CD4-positive, alpha-beta T cell treated with Interleukin-12 subunit alpha and Interleukin-12 subunit beta, for 1 hour (primary cell): ENCODE measurements at places on chromosomes 2 and 18.

GRCh38 chr2:78992451-78992806 lies 33.1 kb upstream of the REG3G start:
- no peak for DNase-seq

GRCh38 chr2:9251154-9252001 lies 44.8 kb downstream of the ASAP2 start:
- DNase-seq: no peak

- DNase-seq: no peak
These were observed 3.6 kb downstream of the ARID5A start for GRCh38 chr2:96540136-96540535.

GRCh38 chr2:44369392-44369791 lies 7.6 kb downstream of the CAMKMT start:
- no peak for DNase-seq

- DNase-seq: no peak
These were observed 21.6 kb upstream of the OTOS start for GRCh38 chr2:240162032-240162431.

DNA sequence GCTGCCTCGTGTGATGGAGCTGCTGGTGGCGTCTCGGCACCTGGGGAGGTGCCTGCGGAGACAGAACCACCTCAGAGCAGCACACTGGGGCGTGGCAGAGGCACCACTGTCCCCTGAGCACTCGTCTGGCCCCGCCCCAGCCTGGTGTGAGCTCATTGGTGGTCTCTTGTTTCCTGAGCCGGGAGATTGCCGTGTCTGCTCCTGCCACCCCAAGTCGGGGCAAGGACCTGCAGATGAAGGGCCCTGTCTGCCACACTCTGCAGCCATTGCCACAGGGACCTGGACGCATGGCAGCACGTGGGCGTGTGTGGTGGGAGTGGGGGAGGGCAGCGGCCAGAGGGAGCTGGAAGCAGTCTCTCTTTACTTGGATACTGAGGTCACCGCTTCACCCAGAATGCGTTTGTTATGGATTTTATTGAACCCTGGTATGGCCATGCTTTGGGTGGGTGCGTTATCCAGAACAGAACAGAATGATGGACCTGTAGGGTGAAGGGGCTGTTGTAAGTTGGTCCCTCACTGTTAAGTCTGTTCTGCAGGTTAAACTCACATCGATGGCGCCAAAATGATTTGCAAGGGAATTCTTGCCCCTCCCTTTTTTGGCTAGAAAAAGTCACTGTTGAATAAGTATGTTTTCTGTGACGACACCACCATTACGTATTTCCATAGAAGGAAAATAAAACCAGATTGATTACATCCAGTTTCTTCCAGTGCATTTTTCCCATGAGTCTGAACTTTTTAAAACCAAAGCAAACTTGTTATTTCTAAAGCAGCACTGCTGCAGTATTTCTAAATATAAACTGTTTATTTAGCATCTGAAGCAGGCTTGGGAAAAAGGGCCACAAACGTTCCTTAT lies 92.0 kb downstream of the USP40 start:
- no peak for DNase-seq

DNA sequence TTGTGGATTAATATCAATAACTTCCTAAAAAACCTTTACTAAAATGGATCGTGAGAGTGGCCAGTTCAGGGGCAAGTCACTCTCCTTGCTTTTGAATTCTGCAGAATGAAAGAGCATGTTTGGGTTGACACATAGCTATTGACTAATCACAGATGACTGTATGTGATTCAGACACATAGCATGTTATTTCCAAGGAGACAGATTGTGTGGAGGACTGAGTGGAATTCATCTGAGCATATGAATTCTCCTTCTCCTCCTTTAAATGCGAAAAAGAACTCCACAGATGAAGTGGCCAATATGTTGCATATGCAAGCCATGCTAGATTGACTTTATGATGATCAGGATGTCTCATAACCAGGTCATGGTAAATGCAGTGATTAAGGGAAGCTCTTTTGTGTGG lies 249.4 kb upstream of the FAM98A start:
- DNase-seq: no peak

DNA sequence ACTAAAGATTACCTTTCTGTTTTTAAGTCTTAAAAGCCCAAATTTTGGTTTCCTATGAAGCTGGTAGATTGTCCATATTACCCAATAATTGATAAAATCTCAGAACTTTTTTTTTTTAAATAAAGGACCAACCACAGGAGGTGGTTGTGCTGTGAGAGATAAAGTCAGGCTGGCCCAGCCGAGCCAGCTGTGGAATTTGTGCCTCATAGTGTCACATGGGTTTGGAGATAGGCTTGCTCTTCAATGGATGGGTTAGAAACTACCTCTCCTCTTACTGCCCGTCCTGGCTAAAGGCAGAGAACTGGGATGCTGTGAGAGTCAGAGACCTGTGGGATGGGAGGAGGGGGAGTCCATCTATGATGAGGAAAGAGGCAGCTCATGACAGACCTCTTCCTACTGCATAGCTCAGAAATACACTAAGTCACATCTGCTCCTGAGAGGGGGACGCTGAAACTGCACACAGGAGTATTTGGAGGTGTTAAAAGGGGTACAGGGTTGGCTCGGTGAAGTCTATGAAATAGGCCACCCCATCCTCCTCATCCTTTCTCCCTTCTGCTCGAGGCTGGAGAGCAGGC lies 99.7 kb upstream of the MGAT4A start:
- DNase-seq: no peak

GRCh38 chr2:119011162-119011909 lies 69.3 kb downstream of the MARCO start:
- no peak for DNase-seq

DNA sequence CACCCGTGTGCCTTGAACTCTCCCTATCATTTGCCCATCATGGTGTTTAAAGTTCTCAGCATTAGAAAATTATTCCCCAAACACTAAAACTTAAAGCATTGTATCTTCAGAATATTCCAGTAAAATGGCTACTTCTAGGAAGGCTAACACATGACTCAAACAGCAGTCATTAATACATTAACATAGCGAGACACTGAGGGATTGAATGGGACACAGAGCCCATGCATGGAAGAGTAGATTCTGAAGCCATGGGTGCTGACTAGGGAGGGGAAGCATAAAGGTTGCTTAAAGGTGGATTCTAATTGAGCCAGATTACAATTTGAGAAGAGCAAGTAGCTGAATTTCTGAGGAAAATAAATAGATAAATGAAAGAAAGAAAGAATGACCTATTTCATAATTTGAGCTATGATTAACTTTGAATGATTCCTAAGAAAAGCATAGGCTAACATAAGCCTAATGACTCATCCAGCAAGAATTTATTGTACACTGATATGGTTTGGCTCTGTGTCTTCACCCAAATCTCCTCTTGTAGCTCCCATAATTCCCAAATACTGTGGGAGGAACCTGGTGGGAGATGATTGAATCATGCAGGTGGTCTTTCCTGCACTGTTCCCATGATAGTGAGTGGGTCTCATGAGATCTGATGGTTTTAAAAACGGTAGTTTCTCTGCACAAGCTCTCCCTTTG lies 79.8 kb upstream of the PIK3C3 start:
- no peak for DNase-seq

- no peak for DNase-seq
These were observed 1.0 kb downstream of the HOXD9 start for GRCh38 chr2:176123411-176124109.

DNA sequence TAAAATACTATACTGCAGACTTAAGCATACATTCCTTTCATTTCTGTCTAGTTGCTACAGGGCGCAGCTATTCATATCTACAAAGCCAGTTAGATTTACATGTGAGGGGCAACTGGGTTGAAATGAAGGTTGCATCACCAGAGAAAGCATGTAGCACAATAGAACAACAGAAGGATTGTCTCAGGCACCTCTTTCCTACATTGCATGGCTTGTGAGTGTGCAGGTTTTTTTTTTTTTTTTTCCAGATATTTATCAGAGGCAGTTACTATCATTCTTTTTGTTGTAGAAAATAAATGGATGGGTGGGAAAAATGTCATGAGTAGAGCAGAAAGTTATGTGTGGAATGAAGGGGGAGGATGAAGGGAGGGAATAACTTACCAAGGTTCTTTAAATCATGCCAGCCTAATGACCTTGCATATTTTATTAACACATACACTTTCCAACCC lies 86.8 kb downstream of the ERBB4 start:
- DNase-seq: no peak

- no peak for DNase-seq
These were observed 450.1 kb downstream of the LPIN1 start for GRCh38 chr2:12196495-12196894.

GRCh38 chr2:177554365-177554764 lies 161.8 kb downstream of the AGPS start:
- DNase-seq: no peak

DNA sequence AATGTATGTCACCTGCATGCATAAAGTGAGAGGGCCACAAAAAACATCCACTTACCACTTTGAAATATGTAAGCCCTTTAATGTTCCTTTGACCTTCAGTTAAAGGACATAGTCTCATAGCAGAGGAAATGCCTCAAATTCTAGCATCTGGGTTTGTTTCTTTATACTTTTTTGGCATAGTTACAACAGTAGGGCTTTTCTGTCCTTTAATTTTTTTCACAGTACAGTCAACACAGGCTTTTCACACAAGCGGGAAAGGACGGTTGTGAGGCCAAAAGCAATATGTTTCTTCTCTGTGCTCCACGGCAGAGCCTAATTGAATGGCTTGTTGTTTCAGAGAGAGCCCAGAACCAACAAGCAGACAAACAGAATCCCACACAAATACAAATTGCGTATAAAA lies 57.6 kb downstream of the CRIM1 start:
- DNase-seq: no peak

- peak; percentile 85 for DNase-seq
These were observed 12.4 kb downstream of the NIF3L1 start for GRCh38 chr2:200901459-200902072.
